Stimulated activated CD4-positive, alpha-beta T cell treated with anti-CD3 and anti-CD28 coated beads, TNF-alpha, amount 100 ng/mL, for 24 hours (primary cell): ENCODE measurements at places on chromosomes 16 and 17.

DNA sequence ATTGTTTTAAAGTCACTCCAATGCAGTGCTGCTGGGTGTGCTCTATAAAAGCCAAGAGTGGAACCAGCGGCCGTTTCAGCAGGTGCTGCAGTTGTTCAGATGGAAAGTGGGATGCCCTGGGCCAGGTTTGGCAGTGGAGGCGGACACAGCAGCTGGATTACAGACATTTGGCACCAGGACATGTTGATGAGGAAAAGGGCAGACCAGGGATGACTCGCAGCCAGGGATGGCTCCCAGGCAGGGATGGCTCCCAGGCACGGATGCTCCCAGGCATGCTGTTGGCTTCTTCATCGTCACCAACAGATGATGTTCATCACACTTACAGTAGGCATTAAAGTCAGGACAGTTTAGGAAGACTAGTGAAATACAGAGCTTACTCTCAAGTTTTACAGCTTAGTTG lies 10.0 kb downstream of the GAN start:
- DNase-seq = no peak

DNA sequence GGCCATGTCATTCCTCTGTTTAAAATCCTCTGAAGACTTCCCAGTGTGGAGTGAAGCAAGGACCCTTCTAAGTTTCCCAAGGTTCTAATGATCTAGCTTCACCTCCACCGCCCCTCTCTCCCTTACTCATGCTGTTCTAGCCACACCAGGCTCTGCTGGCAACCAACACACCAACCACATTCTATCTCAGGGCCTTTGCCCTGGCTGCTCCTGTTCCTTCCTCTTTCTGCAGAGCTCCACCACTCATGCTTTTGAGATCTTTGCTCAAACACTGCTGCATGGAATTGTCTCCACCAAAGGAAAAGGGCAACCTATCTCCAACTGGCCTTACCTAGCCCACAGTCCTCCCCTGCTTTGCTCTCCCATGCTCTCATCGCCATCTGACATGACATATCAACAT lies 128.7 kb downstream of the XYLT1 start:
- no peak for DNase-seq

DNA sequence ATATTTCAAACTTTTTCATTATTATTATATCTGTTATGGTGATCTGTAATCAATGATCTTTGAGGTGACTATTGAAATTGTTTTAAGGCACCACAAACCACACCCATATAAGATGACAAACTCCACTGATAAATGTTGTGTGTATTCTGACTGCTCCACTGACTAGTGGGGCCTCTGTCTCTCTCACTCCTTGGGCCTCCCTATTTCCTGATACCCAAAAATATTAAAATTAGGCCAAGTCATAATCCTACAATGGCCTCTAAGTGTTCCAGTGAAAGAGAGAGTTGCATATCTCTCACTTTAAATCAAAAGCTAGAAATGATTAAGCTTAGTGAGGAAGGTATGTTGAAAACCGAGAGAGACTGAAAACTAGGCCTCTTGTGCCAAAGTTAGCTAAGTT lies 23.4 kb downstream of the CYLD start:
- DNase-seq = no peak

GRCh38 chr16:68267612-68268405 lies 3.5 kb downstream of the SLC7A6 start:
- DNase-seq = no peak

GRCh38 chr16:51569203-51569931 lies 418.3 kb upstream of the SALL1 start:
- DNase-seq = no peak

- DNase-seq = no peak
Observed at GRCh38 chr17:73493956-73494926, 150.0 kb downstream of the SDK2 start.

DNA sequence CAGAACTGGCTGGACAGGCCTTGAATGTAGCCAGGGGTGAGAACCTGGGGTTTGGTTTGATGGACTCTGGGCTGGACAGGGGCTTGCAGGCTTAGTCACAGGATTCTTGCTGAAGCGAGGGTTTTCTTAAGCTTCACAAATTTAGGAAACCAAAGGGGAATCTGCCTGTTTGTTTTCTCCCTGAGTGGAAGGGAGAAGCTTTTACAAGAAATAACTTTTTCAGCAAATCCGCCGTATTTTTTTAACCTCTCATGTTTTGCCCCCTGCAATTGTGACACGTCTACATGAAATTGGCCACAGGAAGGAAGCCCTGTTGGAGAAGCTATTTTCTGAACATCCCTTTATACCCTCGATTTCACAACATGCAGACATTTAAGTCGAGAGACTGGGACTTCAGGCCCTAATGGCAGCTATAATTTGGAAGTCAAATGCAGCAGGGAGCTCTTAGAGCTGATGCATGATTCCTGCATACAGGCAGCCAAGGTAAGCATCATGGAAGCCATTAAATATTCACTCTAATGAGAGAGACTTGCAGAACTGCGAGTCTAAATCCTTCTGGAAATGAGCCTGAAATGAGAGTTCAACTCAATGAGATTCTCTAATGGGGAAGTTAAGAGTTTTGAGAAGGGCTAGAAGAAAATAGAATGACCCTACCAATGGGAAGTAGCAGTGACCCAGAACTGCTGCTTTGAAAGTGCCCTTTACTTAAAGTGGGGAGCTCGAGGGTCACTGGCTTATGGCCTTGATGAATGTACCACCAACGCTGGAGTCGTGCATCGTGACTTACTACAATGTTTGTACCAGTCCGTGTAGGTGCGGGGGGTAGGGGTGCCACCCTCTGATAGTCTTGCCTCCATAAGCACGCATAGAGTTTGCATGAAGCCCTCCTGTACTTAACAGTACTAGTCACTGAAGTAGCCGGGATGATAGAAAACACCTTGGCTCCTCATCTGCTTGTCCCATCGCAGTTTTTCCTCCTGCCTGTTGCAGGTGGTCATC lies 45.1 kb upstream of the IRF8 start:
- DNase-seq = no peak

DNA sequence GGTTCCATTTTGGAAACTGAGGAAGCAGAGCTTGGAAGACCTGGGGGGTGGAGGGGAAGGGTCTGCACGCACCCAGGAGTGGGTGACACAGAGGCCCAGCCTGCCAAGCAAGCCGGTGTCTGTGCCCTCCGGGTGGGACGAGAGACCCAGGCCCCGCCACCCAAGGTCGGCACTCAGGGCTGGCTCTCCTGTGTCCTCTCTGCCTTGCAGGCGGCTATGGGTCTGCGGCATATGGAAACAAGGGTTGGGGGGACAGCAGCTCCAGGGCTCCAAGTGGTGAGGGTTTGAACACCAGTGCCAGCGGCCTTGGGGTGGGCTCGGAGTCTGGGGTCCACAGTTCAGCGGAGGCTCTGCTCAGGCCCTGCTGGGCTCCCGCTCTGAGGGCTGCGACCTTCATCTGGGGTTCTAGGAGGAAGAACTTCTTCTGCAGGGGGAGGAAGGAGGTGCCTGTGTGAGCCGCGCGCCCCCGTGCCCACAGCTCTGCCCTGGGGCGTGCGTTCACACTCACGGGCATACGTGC lies 4.6 kb upstream of the CD7 start:
- DNase-seq = no peak

- no peak for DNase-seq
Observed at GRCh38 chr16:50747207-50747956, 5.5 kb downstream of the CYLD start.

DNA sequence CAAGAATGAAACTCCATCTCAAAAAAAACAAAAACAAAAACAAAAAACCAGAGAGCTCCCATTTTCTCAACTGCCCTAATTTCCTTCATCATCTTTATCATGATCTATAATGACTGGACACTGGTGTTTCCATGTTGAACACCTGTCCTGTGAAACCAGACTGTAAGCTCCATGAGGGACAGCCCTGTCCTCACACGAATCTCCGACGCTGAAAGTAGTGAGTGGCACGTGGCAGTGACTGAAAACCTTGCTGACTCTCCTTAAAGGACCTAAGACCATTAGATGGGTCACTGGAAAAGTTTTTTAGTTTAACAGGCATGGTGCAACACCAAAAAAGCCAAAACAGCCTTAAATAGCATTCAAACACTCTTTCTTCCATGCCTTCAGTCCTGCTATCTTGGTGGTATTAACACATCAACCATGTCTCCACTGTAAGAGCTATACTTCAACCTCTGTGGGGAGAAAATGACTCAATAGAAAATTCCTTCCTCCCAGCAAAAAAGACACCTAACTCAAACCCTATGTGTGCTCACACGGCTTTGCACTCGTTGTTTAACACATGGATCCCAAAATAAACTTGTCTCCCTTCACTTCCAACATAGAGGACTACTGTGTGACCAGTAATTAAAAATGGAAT lies 8.3 kb downstream of the AXIN2 start:
- no peak for DNase-seq

DNA sequence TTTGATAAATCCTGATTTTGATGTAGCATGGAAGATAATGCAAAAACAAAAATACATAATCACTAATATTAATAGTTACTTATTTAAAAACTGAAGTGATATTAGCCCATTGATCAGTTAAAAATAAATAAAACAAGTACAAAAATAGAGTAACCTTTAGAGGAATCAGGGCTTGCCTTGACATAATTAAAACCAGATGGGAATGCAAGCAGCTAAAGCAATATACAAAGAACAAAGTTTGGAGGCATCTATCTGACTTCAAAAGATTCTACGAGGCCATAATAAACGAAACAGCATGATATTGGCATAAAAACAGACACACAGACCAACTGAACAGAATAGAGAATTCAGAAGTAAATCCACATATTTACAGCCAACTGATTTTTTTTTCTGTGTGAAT lies 15.0 kb upstream of the HEATR3 start:
- DNase-seq = no peak

DNA sequence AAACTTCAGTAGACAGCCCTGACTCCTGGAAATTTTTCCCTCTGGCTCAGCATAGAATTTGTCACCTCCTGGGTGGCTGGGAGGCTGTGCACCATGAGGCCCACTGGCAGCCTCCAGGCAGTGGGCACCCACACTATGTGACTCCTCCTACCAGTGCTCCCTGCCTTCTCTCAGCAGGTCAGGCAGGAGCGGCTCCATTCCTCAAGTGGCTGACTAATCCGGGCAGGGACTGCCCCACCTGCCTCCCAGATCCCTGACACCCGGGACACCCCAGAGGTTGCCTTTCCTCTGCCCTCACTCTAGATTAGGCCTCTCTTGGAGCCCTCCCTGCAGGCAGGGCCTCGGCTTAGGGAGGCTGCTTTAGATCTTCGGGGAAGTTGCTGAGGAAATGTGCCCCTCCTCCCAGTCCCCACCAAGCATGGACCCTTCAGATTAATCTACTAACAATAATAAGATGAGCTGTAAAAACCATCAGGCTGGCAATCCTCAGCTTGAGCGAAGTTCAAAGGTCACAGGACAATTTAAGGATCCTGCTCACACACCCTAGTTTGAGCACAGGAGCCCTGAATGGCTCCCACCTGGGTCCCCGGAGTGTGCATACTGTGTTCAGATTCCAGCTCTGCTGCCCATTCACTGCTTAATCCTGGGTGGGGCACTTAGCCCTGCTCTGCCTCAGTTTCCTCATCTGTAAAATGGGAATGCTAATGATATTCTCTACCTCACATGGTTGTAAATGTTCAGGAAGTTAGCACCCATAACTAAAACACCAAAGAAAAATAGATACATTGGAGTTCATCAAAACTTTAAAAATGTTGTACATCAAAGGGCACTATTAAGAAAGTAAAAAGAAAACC lies 10.0 kb upstream of the MYCBPAP start:
- DNase-seq = no peak

GRCh38 chr16:2460391-2460713 lies 443 bp downstream of the TEDC2 start:
- DNase-seq = no peak

DNA sequence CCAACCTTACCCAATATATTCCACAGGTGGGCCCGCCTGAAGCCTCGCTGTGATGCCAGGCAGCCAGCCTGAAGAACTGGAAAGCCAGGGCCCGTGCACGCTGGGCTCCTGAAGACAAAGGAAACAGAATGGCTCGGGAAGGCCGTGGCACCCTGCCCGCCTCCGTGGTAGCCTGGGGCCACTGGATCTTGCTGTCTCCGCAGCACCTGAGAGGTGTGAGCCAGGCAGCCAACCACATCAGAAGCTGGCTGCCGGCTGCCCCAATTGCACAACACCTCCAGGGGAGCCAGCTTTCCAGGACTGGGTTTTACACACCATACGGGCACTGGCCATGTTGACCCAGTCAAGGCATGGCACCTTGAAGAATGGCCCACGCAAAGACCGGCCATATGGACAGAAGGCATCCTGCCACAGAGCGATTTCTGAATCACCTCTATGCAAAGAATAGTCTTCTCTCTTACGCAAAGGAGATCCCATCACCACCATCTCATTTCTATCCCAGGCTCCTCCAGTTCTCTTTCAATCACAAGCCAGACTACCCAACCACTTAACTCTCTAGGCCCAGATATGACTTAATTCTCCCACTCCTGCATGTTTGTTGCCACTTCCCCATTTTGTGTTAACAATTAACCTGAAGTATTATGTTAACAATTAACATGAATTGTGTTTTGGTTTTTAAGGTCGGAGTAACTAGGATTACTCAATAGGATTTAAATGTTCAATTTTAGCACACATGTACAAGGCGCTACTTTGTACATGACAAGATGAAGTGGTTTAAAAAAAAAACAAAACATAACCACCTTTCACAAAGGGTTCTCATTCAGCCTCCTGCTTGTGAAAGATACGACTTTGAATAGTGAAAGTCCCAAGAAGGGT lies 32.1 kb downstream of the ZFHX3 start:
- no peak for DNase-seq

GRCh38 chr16:85356157-85356556 lies 243.9 kb upstream of the CIBAR2 start:
- no peak for DNase-seq

DNA sequence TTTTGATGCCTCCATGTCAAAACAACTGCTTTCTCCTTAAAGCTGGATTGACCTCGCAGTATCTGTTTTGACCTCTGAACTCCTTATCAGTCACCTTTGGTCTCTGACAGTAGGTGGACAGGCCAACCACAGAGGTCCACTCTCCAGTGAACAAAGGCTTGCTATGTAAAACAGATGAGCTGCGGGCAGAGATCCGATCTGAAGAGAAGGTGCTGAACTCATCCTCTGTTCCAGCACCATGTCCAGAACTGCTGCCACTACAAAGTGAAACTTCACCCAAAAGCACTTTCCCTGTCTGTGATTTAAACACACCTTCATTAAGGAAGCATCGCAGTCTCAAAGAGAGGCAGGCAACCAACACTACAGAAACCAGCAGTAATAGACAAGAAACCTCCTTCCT lies 117.3 kb upstream of the CORO6 start:
- no peak for DNase-seq

- DNase-seq = no peak
Observed at GRCh38 chr17:38873640-38874380, 4.0 kb downstream of the LASP1 start.

GRCh38 chr17:59466946-59467801 lies 98.2 kb upstream of the DHX40 start:
- DNase-seq = no peak

DNA sequence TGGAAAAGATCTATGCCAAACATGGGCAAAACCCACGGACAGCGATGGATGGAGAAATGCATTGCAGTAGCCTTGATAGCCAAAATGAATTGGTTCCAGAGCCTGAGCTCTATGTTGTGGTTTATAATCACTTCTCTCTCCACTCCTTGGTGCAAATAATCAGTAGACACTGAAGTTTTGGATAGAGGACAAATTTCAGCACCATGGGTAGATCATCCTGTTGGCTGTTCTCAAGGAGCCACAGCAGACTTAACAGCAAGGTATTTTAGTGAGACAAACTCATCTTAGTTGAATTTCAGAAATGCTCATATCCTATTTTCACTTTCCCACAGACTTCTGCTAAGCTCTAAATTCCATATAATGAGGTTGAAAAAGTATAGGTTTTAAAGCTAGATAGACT lies 88.3 kb upstream of the CCL1 start:
- no peak for DNase-seq
